ENCODE measurements at places on chromosomes 3 and 15. TPM values are rescaled to one million over a fixed set of nuclear protein-coding genes. Genes with fewer than 3 reads are reported as not detected.

ARGFX gene
- not detected for total RNA-seq

DNA sequence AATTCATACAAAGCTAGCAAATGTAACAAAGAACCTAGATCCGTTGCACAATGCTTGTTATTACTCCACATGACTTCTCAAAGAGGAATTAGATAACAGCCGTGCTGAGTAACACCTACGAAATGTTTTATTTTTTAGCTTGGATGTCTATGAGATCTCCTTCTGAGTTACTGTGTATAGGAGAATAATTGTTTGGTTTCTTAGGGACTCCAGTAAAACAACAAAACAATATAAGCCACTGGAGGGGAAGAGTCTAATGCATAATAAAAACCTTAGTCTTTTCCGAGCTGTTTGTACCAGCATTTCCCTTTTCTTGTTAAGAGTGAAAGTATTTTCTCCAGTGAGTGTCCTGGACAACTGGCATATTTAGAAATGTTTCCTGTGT lies 15.6 kb downstream of the SNAP23 start:
- no peak for DNase-seq
- no peak overlapping the region for H3K27ac ChIP-seq
- H3K36me3 ChIP-seq: no peaks in the 10 kb centered on the region
- H3K4me1 ChIP-seq: no peaks in the 10 kb centered on the region

DNA sequence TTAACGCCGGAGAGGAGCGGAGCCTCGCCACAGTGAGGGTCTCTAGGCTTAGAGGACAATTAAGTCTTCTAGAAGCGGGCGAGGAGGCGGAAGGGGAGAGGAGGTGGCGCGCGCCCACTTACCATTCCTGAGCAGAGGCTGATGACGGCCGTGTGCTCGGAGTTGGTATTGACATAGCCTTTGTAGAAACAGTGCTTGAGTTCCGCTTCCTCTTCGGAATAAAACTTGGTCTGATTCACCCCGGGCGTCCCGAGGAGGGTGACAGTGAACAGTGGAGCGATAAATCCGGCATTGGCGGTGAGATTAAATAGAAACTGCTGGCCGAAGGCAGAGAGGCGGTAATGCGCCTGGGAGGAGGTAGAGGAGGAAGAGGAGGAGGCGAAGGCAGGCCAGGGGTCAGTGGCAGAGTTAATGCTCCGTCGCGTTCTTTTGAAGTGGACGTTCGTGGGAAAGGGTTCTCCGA lies 1.3 kb downstream of the ADAMTS9 start:
- H3K27me3 ChIP-seq: no peaks in the 10 kb centered on the region
- H3K4me1 ChIP-seq: peaks cover 19% of the 10 kb centered on the region
- H3K36me3 ChIP-seq: no peaks in the 10 kb centered on the region
- peak overlapping the region; percentile 90 for H3K27ac ChIP-seq
- peak overlapping the region; percentile 90 for H3K4me3 ChIP-seq

GRCh38 chr15:48582452-48583247 lies 62.9 kb downstream of the FBN1 start:
- H3K27ac ChIP-seq: no peak overlapping the region
- H3K27me3 ChIP-seq: no peaks in the 10 kb centered on the region
- no peak overlapping the region for H3K4me3 ChIP-seq
- H3K4me1 ChIP-seq: no peaks in the 10 kb centered on the region
- DNase-seq: no peak

TMEM89 gene
- not detected for total RNA-seq

PCSK6 gene
- total RNA-seq: 26.3 TPM

DNA sequence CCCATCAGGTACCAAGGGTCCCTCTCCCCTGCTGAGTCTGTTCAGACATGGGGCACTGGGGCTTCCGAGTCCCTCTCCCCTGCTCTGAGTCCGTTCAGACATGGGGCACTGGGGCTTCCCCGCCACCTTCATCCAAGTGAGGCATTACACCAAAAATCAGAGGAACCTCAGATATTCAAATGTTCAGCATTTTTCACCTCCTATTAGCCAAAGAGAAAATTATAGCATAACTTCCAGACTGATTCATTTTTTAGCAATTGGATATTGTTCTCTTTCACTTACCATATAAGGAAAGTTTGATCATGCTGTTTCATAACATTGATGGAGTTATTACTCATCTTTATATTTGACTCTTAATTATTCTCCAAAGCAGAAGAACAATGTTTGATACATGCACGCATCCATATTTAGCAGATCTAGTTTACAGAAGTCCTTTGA lies 213.9 kb downstream of the MTHFS start:
- no peak for DNase-seq
- H3K27ac ChIP-seq: no peak overlapping the region
- no peak overlapping the region for H3K4me3 ChIP-seq
- no peaks in the 10 kb centered on the region for H3K27me3 ChIP-seq
- H3K36me3 ChIP-seq: no peaks in the 10 kb centered on the region

DNA sequence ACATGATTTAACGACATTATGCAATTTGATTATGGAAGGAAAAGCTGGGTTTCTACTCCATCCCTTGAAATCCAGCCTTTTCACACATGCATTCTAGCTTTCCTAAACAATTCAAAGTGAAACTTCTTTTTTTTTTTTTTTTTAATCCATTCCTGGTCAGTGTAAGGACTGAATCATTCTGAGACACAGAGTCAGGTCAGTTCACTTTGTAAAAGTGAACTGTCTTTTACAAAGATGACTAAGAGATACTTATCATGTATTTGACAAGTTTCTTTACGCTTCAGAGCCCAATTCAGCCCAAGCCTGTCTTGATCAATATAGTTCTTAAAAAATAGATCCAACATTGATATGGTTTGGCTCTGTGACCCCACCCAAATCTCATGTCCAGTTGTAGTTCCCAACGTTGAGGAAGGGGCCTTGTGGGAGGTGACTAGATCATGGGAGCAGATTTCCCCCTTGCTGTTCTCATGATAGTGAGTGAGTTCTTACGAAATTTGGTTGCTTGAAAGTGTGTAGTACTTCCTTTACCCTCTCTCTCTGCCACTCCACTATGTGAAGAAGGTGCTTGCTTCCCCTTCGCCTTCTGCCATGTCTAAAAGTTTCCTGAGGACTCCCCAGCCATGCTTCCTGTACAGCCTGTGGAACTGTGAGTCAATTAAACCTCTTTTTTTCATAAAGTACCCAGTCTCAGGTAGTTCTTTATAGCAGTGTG lies 345.6 kb upstream of the THBS1 start:
- H3K27me3 ChIP-seq: no peaks in the 10 kb centered on the region
- peak overlapping the region; percentile 82 for H3K27ac ChIP-seq
- DNase-seq: peak; percentile 87
- H3K36me3 ChIP-seq: no peaks in the 10 kb centered on the region
- peak overlapping the region; percentile 31 for H3K4me3 ChIP-seq

NSUN3 gene
- 19.8 TPM for total RNA-seq

TASOR gene
- total RNA-seq: 47.1 TPM

GRCh38 chr3:126035362-126036050 lies 48.4 kb downstream of the SLC41A3 start:
- no peaks in the 10 kb centered on the region for H3K27me3 ChIP-seq
- no peak overlapping the region for H3K27ac ChIP-seq
- H3K4me3 ChIP-seq: no peak overlapping the region
- no peaks in the 10 kb centered on the region for H3K4me1 ChIP-seq
- no peak for DNase-seq

- no peak overlapping the region for H3K27ac ChIP-seq
- H3K4me3 ChIP-seq: no peak overlapping the region
- H3K36me3 ChIP-seq: no peaks in the 10 kb centered on the region
- no peaks in the 10 kb centered on the region for H3K4me1 ChIP-seq
Measured at GRCh38 chr3:84727616-84728015, 231.2 kb upstream of the CADM2 start.

- no peak for DNase-seq
- H3K4me3 ChIP-seq: peak overlapping the region; percentile 39
Measured at GRCh38 chr3:87167628-87168456, 59.3 kb upstream of the CHMP2B start.

DNA sequence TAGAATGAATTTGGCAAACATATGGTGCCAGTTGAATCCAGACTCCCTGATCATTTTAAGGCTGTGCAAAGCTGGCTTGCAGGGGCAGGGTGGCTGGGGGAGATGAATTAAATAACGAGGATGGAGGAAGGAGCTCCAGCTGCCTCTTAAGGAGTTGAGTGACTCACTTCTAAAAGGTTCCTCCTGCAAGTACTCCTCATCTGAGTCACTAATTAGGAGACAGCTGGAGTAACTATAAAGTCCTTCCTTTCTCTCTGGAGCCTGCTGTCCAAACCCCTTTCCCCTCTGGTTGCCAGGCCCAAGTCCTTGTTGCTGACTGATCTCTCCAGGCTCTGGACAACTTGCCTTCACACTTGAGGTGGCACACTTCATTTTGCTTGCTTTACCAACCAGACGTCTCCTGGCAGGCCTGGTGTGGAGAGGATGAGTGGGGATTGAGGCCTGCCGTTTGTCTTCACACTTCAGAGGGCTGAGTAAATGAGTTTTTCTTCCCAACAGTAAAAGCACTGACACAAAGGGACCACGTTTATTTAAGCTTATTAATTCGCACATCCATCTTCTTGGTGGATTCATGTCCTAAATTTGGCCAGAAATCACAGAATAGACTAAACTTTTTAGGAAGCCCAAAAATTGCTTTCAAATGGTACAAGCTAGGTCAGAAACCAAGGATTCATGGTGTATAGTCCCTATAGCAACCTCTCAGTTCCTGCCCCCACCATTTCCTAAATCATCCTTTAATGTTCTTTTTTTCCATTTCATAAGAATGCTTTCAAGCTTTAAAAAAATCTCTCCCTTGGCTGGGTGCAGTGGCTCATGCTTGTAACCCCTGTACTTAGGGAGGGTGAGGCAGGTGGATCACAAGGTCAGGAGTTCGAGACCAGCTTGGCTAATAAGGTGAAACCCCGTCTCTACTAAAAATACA lies 90.5 kb upstream of the MYRIP start:
- DNase-seq: no peak
- H3K36me3 ChIP-seq: no peaks in the 10 kb centered on the region
- H3K27ac ChIP-seq: no peak overlapping the region
- H3K27me3 ChIP-seq: no peaks in the 10 kb centered on the region
- H3K4me3 ChIP-seq: no peak overlapping the region

GRCh38 chr3:133872161-133872560 lies 23.5 kb downstream of the RAB6B start:
- no peaks in the 10 kb centered on the region for H3K36me3 ChIP-seq
- no peaks in the 10 kb centered on the region for H3K4me1 ChIP-seq
- no peak overlapping the region for H3K4me3 ChIP-seq
- no peak for DNase-seq
- H3K27ac ChIP-seq: no peak overlapping the region

MNS1 gene
- 16.2 TPM for total RNA-seq

- H3K4me3 ChIP-seq: no peak overlapping the region
- no peaks in the 10 kb centered on the region for H3K36me3 ChIP-seq
- no peak overlapping the region for H3K27ac ChIP-seq
- DNase-seq: no peak
- H3K4me1 ChIP-seq: no peaks in the 10 kb centered on the region
- H3K27me3 ChIP-seq: no peaks in the 10 kb centered on the region
Measured at GRCh38 chr3:123113889-123114450, 47.1 kb downstream of the PDIA5 start.

DNA sequence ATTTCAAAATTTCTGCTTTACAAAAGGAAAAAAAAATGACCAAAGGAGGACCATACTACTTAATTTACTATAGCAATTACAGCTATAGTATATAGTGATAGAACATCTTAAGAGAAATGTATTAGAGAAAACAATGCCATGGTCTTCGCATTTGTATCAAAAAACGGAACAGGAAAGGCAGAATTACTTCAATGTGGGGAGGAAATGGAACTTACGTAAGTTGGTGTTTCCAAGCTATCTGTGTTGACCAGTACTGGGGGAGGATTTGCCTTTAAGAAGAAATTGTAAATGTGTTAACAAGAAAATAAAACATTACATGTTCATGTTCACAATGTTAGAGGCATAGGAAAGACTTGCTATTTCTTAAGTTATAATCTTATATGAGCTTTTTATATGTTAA lies 119.9 kb upstream of the MELTF start:
- H3K4me3 ChIP-seq: no peak overlapping the region
- H3K36me3 ChIP-seq: 0 out of 2 replicates have a peak, but pooled peaks cover 3% of the 10 kb centered on the region
- DNase-seq: no peak
- peaks cover 15% of the 10 kb centered on the region for H3K4me1 ChIP-seq

DNA sequence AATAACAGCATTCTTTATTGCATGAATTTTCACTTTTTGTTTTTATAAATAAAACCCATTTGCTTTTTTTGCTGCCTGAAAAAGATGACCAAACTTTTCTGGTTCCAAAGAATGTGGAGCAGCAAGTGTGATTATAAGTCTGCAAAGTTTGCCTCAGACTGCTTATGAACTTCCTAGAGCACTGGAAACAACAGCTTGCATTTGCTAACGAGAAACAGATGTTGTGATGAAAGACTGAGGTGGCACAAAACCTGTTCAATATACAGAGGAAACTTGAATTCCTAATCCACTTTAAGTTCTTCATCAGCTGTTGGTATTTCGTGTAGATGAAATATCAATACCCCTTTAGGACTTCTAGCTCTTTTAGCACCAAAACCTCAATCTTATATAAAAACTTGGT lies 9.3 kb downstream of the ZPLD1 start:
- H3K4me3 ChIP-seq: no peak overlapping the region
- no peak overlapping the region for H3K27ac ChIP-seq
- H3K36me3 ChIP-seq: no peaks in the 10 kb centered on the region

PBRM1 gene
- total RNA-seq: 35.2 TPM

DNA sequence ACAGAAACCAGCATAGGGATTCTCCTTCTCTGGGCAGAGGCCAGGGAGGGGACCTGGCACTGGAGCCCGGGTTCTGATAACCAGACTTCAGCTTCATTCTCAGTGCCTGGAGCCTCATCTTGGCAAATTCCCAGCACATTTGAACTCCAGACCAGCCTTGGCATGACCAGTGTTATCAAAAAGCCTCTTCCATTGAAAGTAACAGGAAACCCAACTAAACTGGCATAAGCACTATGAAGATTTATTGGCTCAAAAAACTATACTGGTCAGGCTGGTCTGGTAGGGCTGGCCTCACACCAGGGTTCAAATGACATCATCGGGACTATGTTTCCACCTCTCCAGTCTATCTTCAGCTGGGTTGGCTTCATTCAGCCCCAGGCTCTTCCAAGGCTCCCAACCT lies 48.1 kb upstream of the THUMPD3 start:
- peaks cover 9% of the 10 kb centered on the region for H3K4me1 ChIP-seq
- H3K4me3 ChIP-seq: no peak overlapping the region
- DNase-seq: no peak
- no peak overlapping the region for H3K27ac ChIP-seq
- no peaks in the 10 kb centered on the region for H3K36me3 ChIP-seq

GRCh38 chr3:109178708-109179107 lies 42.2 kb downstream of the C3orf85 start:
- DNase-seq: no peak
- peaks cover 4% of the 10 kb centered on the region for H3K27me3 ChIP-seq
- H3K27ac ChIP-seq: no peak overlapping the region
- H3K36me3 ChIP-seq: no peaks in the 10 kb centered on the region

- DNase-seq: peak; percentile 67
- H3K27me3 ChIP-seq: no peaks in the 10 kb centered on the region
- H3K4me3 ChIP-seq: peak overlapping the region; percentile 89
- peaks cover 29% of the 10 kb centered on the region for H3K4me1 ChIP-seq
Measured at GRCh38 chr15:68818066-68818768, 2.5 kb downstream of the ANP32A start.

Measured in PC-9 (cell line).